ENCODE measurements at places on chromosomes 13 and 19.

DNA sequence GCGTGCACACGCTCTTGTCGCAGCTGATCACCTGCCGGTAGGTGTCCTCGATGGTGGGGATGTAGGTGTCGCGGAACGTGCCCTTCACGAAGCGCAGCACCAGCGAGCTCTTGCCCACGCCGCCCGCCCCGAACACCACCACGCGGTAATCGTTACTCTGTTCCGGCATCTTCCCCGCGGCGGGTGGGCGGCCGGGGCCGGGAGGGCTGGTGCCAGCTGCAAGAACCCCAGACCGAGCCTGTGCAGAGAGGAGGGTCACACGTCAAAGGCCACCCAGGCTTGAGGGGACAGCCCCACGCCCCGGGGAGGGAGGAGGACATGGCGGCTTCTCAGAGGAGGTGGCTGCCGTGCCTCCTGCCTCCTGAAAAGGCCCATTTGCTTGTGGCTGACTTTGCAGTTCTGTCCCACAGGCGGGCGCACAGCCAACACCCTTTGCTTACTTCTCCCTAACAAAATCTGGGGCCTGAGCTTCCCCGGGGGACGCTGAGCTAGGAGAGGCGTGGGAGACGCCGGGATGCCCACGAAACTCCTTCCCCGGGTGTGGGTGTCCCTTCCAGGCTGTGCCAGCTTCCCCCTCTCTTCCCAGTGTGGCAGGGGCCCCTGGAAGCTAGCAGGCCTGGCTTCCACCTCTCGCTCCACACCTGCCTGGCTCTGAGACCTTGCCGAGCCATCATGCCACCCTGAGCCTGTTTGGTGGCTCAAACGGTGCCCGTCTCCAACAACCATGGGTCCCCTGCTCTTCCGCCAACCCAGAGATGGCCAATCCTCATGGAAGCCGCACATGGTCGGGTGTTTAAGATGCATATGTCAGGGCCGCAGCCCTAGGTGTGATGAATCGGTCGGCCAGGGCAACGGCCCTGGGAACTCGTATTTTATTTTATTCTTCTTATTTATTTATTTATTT is 3.3 kb downstream of the DIRAS1 start:
- DNase-seq: no peak

GRCh38 chr13:42367831-42368230 is 95.9 kb downstream of the AKAP11 start:
- no peak for DNase-seq

DNA sequence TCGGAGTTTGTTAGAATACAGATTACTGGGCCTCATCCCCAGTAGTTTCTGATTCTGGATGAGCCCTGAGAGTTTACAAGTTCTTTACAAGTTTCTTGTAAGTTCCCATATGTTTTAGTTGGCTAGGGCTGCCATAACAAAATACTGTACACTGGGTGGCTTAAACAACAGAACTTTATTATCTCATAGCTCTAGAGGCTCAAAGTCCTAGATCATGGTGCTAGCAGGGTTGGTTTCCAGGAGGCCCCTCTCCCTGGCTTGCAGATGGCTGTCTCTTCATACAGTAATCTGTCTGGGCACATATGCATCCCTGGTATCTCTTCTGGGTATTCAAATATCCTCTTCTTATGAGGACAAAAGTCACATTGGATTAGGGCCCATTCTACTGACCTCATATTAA is 167.2 kb downstream of the KLF5 start:
- no peak for DNase-seq

DNA sequence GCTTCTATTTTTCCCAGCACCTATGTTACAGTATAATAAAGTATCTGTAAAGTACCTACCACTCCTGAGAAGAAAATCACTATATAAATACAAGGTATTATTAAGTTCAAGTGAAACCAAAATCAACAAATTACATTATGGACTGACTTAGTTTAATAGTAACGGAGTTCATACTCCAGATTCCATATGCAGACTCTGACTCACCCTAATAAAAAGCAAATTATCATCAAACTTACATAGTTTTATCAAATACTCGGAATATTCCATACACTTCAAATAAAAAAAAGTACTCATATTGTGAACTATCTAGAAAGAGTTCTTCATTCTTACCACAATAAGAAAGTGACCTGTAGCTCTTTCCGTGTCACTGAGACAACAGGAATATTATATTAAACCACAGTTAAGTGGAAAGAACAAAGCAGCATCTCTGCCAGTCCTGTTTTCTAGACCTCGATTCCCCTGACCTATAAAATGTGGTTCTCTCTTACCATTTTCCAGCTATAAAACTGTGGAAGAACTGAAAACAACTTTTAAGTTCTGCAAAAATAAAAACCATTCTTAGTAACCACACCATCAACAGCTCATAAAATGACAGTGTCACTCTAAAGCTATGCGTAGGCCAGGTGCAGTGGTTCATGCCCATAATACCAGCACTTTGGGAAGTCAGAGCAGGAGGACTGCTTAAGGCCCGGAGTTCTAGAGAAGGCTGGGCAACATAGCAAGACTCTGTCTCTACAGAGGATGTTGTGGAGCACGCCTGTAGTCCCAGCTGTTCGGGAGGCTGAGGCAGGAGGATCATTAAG is 42.6 kb downstream of the USP12 start:
- DNase-seq: no peak

DNA sequence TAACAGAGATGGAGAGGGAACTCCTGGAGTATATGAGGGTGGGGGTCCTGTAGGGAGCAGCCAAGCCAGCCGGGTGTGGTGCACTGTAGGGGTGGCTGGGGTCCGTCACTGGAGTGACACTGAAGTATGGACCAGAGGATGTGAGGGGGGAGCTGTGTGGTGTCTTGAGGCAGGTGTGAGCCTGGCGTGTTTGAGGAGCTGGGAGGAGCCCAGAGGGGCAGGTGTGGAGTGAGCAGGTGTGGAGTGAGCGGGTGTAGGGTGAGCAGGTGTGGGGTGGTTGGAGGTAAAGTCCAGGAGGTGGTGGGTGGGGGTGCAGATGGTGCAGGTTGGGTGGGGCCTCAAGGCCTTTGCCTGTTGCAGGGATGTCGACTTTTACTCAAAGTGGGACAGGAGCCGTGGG is 5.9 kb downstream of the B3GNT8 start:
- DNase-seq: no peak

GRCh38 chr13:52845766-52846566 is 2.5 kb downstream of the PCDH8 start:
- DNase-seq: no peak

- no peak for DNase-seq
Measured at GRCh38 chr19:7691497-7691896, 10.4 kb downstream of the FCER2 start.

Data from stimulated activated CD8-positive, alpha-beta memory T cell treated with anti-CD3 and anti-CD28 coated beads, Interleukin-12 subunit alpha, Interleukin-12 subunit beta, amount 100 ng/mL, for 4 hours (primary cell).